NCI-H1694 treated with DMSO at 0.1 percent for 48 hours (cell line): ENCODE measurements at places on chromosomes 2 and 18.

GRCh38 chr2:170143045-170143717 lies 34.8 kb upstream of the MYO3B start:
- DNase-seq, result no peak

GRCh38 chr2:201808027-201808426 lies 1.7 kb downstream of the CDK15 start:
- no peak for DNase-seq

DNA sequence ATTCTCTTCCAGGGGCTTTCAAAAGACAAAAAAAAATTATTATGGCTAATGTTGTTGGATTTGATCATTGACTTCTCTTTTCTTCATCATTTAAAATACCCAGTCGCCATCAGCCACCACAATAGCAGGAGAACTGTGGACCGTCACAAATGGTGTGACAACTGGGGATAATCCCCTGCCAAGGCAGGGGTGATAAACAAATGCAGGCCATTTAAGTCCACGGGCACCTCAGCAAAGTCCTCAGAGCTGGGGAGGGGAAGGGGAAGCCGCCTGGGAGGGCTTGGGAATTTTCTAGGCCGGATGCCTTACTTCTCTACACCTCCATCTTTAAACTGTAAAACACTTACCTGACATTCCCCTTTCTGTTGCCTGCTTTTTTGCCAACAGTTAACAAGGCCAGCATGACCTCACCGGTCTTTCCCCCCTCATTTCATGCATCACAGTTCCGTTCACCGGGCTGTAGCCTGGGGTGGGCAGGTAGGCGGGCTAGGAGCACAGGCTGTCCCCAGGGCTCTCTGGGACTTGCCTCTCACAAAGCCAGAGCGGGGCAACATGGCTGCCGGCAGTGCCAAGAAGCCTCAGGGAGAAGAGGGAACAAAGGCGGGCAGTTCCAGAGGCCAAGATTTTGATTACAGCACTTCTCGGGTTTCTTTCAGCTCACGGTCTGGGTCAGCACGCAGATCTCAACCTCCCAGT lies 820.4 kb downstream of the BCL11A start:
- DNase-seq, result no peak

GRCh38 chr2:77348821-77349220 lies 173.4 kb downstream of the LRRTM4 start:
- DNase-seq, result no peak
